ENCODE measurements at places on chromosomes 2 and 18. TPM values are rescaled to one million over a fixed set of nuclear protein-coding genes. Genes with fewer than 3 reads are reported as not detected.

FEV gene
- not detected for total RNA-seq

IL1F10 gene
- total RNA-seq = not detected

ASXL3 gene
- total RNA-seq = 91.7 TPM

TNFAIP6 gene
- 0.25 TPM for total RNA-seq

CCDC148 gene
- 16.7 TPM for total RNA-seq

SOWAHC gene
- total RNA-seq = 30.2 TPM

GAD1 gene
- total RNA-seq = 78.2 TPM

GALNT14 gene
- 10.1 TPM for total RNA-seq

POTEJ gene
- total RNA-seq = not detected

MALL gene
- 1.5 TPM for total RNA-seq

APOB gene
- 0.25 TPM for total RNA-seq

KIF5C gene
- total RNA-seq = 366 TPM

FIGN gene
- total RNA-seq = 3.7 TPM

CABLES1 gene
- 3.2 TPM for total RNA-seq

TACR1 gene
- 1.7 TPM for total RNA-seq

CAMKMT gene
- 4.4 TPM for total RNA-seq

MYCN gene
- 47.5 TPM for total RNA-seq

TEX44 gene
- total RNA-seq = not detected

TUBA4B gene
- not detected for total RNA-seq

PARD6G gene
- 7.1 TPM for total RNA-seq

PSME4 gene
- 31.0 TPM for total RNA-seq

SNRNP200 gene
- 62.9 TPM for total RNA-seq

GNAL gene
- 80.6 TPM for total RNA-seq

SLC19A3 gene
- 1.5 TPM for total RNA-seq

INPP5D gene
- 2.7 TPM for total RNA-seq

CYRIA gene
- total RNA-seq = 189 TPM

STAMBP gene
- 16.7 TPM for total RNA-seq

UGT1A5 gene
- not detected for total RNA-seq

PKDCC gene
- total RNA-seq = 9.6 TPM

IL37 gene
- not detected for total RNA-seq

FAP gene
- 2.0 TPM for total RNA-seq

GPR75 gene
- 15.0 TPM for total RNA-seq

DSG1 gene
- 0.49 TPM for total RNA-seq

RNF152 gene
- total RNA-seq = 60.7 TPM

AQP12B gene
- not detected for total RNA-seq

SLC23A3 gene
- not detected for total RNA-seq

ABCB11 gene
- 0.25 TPM for total RNA-seq

TMEM178A gene
- 23.4 TPM for total RNA-seq

HOXD13 gene
- total RNA-seq = not detected

TRIB2 gene
- 67.9 TPM for total RNA-seq

LONRF2 gene
- total RNA-seq = 70.8 TPM

HOXD12 gene
- total RNA-seq = not detected

CERKL gene
- 1.2 TPM for total RNA-seq

NYAP2 gene
- 12.5 TPM for total RNA-seq

TRAPPC8 gene
- 76.5 TPM for total RNA-seq

CNTNAP5 gene
- total RNA-seq = 26.6 TPM

CCDC121 gene
- total RNA-seq = 3.9 TPM

ZRANB3 gene
- total RNA-seq = 7.9 TPM

ALKAL2 gene
- not detected for total RNA-seq

LHCGR gene
- 0.74 TPM for total RNA-seq

TYMS gene
- 5.2 TPM for total RNA-seq
